ENCODE measurements at places on chromosomes 12 and 14.

DNA sequence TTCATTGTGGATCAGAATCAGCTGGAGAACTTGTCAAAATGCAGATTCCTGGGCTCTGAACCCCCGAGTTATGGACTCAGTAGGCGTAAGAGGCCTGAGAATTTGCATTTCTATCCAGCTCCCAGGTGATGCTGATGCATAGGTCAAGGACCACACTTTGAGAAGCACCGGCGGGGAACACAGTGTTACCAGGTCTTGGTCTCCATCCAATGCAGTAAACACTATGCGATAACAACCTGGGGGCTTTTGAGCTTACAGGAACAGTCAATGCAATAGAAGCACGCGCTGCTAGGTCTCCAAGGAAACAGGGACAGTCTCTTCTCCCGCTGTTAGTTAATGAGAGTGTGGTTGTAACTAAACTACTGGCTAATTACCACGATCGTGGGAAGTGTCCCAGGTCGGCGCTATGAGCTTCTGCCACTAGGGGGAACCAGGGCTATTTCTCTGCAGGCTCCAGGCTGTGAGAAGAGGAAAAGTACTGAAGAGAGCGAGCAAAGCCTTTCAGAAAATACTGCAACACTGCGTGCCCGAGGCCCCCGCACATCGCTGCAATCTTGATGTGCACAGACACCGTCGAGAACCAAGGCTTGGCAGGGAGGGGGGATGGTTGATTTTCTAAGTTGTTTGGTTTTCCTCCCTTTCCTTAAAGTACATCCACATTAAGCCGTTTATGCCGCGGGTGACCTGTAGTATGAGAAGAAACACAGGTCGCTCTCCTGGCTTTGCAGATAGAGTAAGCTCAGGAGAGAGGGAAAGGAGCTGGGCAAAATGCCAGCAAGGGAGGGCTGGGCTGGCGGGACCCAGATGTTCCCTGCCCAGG, 52.0 kb upstream of the KCNA1 start:
- peak; percentile 70 for DNase-seq

- no peak for DNase-seq
Measured at GRCh38 chr14:85565862-85566296, 35.9 kb downstream of the FLRT2 start.

GRCh38 chr12:24551163-24551786, 397.6 kb downstream of the BCAT1 start:
- DNase-seq = no peak

DNA sequence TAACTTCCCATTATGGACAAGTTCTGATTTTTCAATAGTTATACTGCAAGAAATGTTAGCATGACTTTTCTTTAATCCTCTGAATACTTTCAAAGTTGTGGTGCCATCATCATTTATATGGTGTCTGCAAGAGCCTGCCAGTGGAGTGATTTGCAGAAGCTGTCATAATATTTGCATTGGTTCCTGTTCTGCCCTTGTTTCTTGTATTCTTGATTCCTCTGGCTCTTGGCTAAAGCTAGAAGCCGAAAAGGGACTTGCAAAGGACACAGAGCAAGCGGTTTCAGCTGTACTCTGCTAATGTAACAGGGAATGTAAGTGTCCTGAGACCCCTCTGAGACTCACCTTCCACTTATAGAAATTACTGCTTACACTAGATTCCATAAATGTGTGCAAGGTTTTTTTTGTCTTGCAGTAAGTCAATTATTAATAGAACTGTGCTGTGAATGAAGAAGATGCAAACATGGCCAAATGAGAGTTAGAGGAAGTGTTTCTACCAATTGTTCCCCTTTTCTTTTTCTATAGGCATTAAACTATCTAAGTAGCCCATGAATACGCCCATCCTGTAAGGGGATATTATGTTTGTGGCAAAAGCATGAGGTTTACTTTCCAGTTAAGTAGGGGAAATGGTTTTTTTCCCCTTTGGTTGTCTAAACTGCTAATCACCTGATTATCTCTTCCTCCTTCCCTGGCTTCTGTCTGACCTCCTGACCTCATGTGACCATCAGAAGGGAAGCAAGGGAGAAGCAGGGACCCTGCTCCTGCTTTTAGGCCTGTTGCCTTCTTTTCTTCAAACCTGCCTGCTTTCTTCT, 5.3 kb downstream of the DYRK4 start:
- DNase-seq = no peak

DNA sequence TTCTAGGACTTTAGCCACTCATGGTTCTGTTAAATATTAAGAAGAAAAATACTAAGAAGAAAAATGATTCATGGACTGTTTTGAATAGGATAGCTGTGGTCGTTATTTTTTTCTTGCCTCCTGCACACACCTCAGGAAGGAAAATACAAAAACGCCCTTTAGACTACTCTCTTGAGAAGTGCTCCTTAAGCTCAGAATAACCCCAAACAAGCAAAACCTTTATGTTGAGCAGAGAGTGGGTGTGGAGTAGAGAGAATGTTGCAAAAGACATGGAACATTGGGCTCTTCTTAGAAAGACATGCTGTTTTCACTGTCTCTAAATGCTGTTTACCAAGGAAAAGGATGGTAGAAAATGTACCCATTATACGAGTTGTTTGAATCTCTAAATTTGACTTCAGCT, 140.3 kb downstream of the LMNTD1 start:
- no peak for DNase-seq

- DNase-seq = no peak
Measured at GRCh38 chr12:50745861-50746260, 18.0 kb upstream of the ATF1 start.

GRCh38 chr12:32765906-32766305, 10.2 kb upstream of the YARS2 start:
- no peak for DNase-seq

DNA sequence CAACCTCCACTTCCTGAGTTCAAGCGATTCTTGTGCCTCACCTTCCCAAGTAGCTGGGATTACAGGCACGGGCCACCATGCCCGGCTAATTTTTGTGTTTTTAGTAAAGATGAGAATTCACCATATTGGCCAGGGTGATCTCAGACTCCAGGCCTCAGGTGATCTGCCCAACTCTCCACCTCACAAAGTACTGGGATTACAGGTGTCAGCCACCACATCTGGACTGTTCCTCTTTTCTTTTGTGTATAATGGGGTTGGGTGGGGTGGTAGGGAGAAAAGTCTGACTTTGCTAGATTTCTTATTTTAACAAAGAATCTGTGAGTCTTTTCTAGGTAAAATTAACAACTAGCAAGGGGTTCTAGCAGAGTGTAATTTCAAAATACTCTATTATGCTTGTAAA, 92.7 kb upstream of the AMN1 start:
- no peak for DNase-seq

- no peak for DNase-seq
Measured at GRCh38 chr14:61429316-61429715, 107.9 kb downstream of the PRKCH start.

DNA sequence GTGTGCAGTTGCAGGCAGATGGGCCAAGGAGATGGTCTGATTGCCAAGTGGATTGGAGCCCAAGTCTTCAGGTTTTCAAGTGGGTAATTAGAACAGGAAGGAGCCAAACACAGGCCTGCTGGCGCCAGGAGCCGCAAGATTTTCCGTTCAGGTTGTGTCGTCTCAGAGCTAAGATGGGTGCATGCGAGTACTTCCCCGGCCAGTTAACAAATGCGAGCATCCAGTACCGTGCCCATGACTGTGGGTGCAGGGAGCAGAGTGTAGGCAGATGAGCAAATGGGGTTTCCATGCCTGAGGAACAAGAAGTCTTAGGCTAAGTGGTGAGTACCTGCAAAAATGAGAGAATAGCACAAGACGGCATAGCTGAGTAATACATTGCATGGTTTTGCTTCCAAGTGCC, 90.5 kb downstream of the CHST11 start:
- DNase-seq = no peak

DNA sequence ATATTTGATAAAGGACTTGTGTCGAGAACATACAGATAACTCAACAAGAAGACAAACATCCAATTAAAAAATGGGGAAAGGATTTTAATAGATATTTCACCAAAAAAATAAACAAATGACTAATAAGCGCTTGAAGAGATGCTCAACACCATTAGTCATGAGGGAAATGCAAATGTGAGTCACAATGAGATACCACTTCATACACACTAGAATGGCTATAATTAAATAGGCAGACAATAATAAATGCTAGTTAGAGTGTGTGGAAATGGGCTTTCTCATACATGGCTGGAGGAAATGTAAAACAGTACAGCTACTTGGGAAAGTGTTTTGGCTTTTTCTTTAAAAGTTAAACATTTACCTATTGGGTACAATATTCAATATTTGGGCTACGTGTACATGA, 34.8 kb downstream of the DLK1 start:
- DNase-seq = no peak

- no peak for DNase-seq
Measured at GRCh38 chr14:38837343-38838048, 265.5 kb downstream of the SEC23A start.

DNA sequence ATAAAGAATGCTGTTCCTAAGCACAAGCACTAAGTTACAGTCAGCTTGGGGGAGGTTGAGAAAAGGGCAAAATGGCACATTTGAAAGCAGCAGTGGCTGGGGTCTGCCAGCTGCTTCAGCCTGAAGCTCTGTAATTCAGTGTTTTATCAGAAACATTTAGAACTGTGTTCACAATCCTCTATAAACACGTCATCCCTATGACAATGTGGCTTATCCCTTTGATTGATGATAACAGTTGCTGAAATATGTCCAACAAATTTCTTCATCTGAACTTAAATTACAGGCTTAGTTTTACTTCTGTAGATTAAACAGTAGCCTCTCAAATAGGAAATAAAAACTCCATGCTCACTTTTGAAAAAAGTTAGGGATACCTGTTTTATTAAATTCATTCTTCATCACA, 108.8 kb downstream of the VEZT start:
- no peak for DNase-seq
